Karpas-422 (cell line): ENCODE measurements at places on chromosomes 2 and 18.

GRCh38 chr18:73681912-73682311 is 465.7 kb downstream of the FBXO15 start:
- H3K27me3 ChIP-seq = no peaks in the 10 kb centered on the region
- H3K4me3 ChIP-seq = no peak overlapping the region
- no peak overlapping the region for H3K27ac ChIP-seq
- H3K36me3 ChIP-seq = no peaks in the 10 kb centered on the region
- H3K4me1 ChIP-seq = no peaks in the 10 kb centered on the region

DNA sequence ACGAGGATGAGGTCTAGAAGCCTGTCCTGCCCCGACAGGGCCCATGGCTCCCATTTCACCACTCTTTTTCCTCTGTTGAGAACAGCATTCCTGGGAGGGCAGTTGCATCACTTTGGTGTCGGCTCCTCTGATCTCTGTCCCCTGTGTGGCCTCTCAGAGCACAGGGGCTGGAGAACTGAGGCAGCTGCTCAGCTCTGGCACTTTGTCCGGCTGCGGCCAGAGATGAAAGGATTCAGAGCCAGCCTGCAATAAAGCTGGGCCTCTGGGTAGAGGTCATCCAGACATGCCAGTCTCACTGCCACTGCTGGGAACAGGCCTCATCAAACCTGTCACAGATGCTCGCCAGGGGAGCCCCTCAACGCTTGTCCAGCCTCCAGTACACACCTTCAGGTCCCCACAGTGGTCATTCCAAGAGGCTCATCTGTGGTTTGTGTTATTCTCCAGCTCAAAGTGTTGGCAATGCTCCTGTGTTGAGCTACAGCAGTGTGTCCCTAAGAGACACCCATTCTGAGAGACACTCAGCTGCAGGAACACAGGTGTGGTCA is 13.1 kb upstream of the ROCK2 start:
- H3K36me3 ChIP-seq = no peaks in the 10 kb centered on the region
- no peaks in the 10 kb centered on the region for H3K4me1 ChIP-seq
- H3K27me3 ChIP-seq = no peaks in the 10 kb centered on the region
- H3K4me3 ChIP-seq = no peak overlapping the region
- H3K27ac ChIP-seq = no peak overlapping the region

- H3K4me1 ChIP-seq = no peaks in the 10 kb centered on the region
- H3K4me3 ChIP-seq = no peak overlapping the region
- no peaks in the 10 kb centered on the region for H3K27me3 ChIP-seq
- H3K27ac ChIP-seq = no peak overlapping the region
Measured at GRCh38 chr18:37582261-37582660, 16.7 kb upstream of the CELF4 start.

DNA sequence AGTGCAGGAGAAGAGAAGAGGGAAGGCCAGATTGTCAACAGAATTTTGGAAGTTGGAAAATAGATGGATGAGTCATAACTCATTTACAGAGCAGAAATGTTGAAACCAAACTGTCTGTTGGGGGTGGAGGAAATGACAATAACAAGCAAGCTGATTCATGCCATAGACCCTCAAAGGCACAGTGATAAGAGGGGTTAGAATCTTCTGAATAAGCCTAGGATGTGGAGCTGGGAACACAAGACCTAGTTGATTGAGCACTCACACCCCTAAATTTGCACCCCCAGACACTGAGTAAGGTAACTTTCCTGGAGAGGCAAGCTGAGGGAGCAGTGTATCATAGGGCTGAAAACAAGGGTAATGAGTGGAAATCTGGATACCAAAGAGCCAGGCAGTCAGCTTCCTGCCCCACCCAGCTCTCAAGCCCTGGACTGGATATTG is 141.4 kb downstream of the SCG2 start:
- no peaks in the 10 kb centered on the region for H3K4me1 ChIP-seq
- no peaks in the 10 kb centered on the region for H3K27me3 ChIP-seq
- DNase-seq = no peak

DNA sequence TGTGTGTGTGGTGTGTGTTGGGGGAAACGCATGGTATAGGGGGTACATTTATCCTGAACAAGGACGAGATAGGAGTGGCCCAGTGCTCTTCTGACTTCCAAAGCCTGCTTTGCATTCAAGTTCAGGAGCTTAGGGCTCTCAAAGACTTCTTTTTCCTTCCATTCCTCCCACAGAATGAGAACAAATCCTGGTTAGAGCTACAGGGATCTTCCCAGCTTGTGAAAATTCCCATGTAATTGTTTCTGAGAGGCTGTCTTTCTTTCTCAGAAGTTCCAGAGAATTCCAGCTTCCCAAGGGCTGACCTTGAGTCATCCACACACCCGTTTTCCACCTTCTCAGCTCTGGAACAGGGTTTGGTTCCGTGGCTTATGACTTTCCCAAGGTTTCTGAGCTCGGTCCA is 38.9 kb downstream of the FASTKD2 start:
- DNase-seq = no peak
- H3K36me3 ChIP-seq = no peaks in the 10 kb centered on the region
- H3K27me3 ChIP-seq = no peaks in the 10 kb centered on the region
- no peaks in the 10 kb centered on the region for H3K4me1 ChIP-seq
- no peak overlapping the region for H3K27ac ChIP-seq
- no peak overlapping the region for H3K4me3 ChIP-seq

- no peaks in the 10 kb centered on the region for H3K36me3 ChIP-seq
- no peak overlapping the region for H3K4me3 ChIP-seq
- DNase-seq = no peak
- no peaks in the 10 kb centered on the region for H3K27me3 ChIP-seq
- peaks cover 34% of the 10 kb centered on the region for H3K4me1 ChIP-seq
Measured at GRCh38 chr2:63818271-63818670, 23.4 kb upstream of the UGP2 start.

GRCh38 chr2:226452768-226453167 is 346.9 kb downstream of the IRS1 start:
- no peaks in the 10 kb centered on the region for H3K4me1 ChIP-seq
- H3K36me3 ChIP-seq = no peaks in the 10 kb centered on the region
- H3K27ac ChIP-seq = no peak overlapping the region
- no peak for DNase-seq
- H3K27me3 ChIP-seq = no peaks in the 10 kb centered on the region

DNA sequence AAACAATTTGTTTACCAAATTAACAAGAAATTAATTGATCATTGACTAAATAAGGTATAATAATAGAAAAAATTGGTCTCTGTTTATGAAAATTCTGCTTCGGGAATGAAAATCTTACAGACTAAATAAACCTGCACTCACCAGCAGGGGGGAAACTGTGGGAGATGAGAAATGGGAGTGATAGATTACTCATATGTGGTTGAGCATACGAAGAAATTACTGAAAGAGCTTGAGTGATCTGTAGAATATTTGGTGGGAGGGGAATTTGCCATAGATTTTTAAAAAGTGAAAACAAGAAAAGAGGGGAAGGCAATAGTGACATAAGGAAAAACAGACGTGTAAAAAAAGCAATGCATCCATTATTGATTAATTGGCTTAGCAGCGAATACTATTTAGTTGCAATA is 2.2 kb downstream of the HMSD start:
- H3K4me3 ChIP-seq = no peak overlapping the region
- no peak for DNase-seq
- no peaks in the 10 kb centered on the region for H3K27me3 ChIP-seq
- H3K27ac ChIP-seq = no peak overlapping the region

DNA sequence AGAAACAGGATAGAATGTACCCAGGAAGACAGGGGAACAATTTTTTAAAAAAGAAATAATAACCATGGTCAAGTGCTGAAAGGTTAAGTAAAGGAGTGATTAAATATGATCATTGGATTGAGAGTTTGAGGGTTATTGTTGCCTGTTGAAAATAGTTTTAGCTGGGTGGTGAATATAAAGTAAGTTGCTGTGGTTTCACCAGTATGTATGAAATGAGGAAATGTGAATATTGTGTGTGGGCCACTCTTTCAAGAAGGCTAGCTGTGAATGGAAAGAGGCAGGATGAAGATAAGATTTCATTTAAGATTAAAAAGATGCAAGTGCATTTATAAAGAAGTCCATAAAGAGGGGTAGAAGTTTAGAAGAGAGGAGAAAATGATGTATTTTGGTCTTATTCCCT is 53.8 kb downstream of the GULP1 start:
- H3K36me3 ChIP-seq = no peaks in the 10 kb centered on the region
- no peak overlapping the region for H3K27ac ChIP-seq
- H3K4me3 ChIP-seq = no peak overlapping the region
- no peaks in the 10 kb centered on the region for H3K27me3 ChIP-seq
- DNase-seq = no peak

GRCh38 chr18:75221897-75222296 is 11.3 kb downstream of the TSHZ1 start:
- no peaks in the 10 kb centered on the region for H3K27me3 ChIP-seq
- H3K4me3 ChIP-seq = no peak overlapping the region
- no peaks in the 10 kb centered on the region for H3K4me1 ChIP-seq
- no peak overlapping the region for H3K27ac ChIP-seq

- DNase-seq = no peak
- no peak overlapping the region for H3K4me3 ChIP-seq
- no peaks in the 10 kb centered on the region for H3K36me3 ChIP-seq
- no peaks in the 10 kb centered on the region for H3K27me3 ChIP-seq
- no peak overlapping the region for H3K27ac ChIP-seq
- no peaks in the 10 kb centered on the region for H3K4me1 ChIP-seq
Measured at GRCh38 chr18:57210716-57211411, 64.0 kb downstream of the BOD1L2 start.

DNA sequence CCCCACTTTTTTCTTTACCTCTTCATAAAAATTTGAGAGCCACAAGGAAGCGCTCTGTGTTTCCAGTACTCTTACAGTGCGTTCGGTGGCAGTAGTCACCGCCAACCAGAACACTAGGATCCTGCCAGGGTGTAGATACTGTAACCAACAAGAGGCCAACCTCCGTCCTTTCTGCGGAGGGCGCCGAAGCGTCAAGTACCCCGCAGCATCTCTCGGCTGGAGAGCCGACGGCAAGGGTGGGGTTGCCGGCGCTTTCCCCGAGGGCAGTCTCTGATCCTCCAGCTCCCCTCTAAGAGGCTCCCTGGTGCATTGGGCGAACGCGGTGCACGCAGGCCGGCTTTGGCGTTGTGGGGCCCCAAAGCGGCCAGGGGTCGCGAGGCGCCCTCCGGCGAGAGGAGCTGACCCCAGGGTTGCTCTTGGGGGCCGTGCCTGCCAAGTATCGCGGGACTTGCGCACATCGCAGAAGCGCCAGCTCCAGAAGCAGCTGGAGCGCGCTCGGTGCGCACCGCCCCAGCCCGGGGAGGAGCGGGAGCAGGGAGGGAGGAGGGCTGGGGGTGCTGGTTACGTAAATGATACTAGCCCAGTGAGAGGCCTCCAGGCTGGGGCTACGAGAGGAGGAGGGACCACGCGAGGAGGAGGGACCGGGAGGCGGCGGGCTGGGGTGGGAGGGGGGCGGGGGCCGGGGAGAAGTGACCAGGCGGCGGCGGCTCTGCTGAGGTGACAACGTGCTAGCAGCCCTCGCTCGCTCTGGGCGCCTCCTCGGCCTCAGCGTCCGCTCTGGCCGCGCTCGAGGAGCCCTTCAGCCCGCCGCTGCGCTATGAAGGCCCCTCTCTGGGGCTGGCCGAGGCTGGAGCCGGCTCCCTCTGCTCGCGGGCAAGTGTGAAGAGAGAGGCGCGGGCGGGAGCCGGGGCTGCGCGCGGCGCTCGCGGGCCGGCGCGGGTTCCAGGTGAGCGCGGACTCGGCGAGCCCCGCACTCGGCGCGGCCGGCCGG is at the start of gene GALNT13:
GALNT13 (plus strand) TSS at position 692 of the 991 bp plus-strand sequence.
- no peak within 1 kb of the TSS for H3K4me3 ChIP-seq
- no peak for DNase-seq
- no peaks in the 10 kb centered on the region for H3K27me3 ChIP-seq
- no peaks in the 10 kb centered on the region for H3K36me3 ChIP-seq
- no peaks in the 10 kb centered on the region for H3K4me1 ChIP-seq

- peak; percentile 65 for DNase-seq
- no peak overlapping the region for H3K4me3 ChIP-seq
- no peaks in the 10 kb centered on the region for H3K27me3 ChIP-seq
- H3K27ac ChIP-seq = no peak overlapping the region
Measured at GRCh38 chr2:225889452-225889851, 489.9 kb downstream of the NYAP2 start.

DNA sequence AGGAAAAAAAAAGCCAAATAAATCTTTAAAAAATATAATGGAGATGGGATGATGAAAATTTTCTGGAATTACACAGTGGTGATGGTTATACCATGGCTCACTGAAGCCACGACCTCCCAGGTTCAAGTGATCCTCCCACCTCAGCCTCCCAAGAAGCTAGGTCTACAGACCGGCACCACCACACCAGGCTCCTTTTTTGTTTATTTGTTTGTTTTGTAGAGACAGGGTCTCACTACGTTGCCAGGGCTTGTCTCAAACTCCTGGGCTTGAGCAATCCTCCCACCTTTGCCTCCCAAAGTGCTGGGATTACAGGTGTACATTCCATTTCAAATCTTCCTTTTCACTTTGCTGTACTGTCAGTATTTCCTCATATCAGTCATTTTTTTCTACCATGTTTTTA is 61.7 kb downstream of the CHRNA1 start:
- H3K27me3 ChIP-seq = no peaks in the 10 kb centered on the region
- DNase-seq = no peak
- no peaks in the 10 kb centered on the region for H3K4me1 ChIP-seq
- H3K4me3 ChIP-seq = no peak overlapping the region
- no peak overlapping the region for H3K27ac ChIP-seq

DNA sequence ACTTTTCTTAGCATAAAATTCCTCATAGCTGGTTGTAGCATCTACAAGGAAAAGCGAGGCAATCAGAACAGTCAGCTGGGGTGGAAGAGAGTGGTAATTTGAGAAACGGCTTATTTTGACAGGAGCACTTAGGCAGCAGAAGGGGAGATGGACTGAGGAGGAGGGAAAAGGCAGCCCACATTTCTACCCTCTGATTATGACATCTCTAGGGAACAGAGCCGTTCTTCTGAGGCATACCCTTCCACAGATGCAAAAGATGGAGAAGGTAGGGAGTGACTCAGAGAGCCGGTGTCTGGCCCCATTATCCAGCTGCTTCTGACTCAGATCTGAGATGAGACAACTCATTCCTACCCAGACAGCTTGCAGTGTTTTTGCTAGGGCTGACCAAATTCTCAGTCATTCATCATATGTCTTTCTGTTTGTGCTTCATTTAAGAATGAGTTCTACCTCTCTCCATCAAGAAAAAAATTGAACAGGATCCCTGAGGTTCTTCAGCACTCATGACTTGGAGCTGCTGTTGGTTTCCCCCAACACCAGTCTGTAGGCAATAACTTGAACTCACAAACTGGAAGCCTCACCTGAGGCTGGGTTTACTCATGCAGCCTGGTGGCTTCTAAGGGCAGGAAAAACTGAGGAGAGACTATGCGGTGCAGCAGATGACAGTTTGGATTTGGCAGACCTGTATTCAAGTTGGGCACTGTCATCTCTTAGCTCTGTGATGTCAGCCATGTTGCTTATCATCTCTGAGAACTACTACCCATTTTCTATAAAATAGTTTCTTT is 15.9 kb upstream of the SEC11C start:
- no peak overlapping the region for H3K4me3 ChIP-seq
- DNase-seq = no peak
- H3K27ac ChIP-seq = no peak overlapping the region
- H3K36me3 ChIP-seq = no peaks in the 10 kb centered on the region

- H3K4me1 ChIP-seq = no peaks in the 10 kb centered on the region
- DNase-seq = no peak
- H3K4me3 ChIP-seq = no peak overlapping the region
- no peak overlapping the region for H3K27ac ChIP-seq
Measured at GRCh38 chr2:207390302-207391095, 139.3 kb upstream of the CREB1 start.

GRCh38 chr2:72669121-72669520 is 156.7 kb downstream of the EXOC6B start:
- DNase-seq = no peak
- no peaks in the 10 kb centered on the region for H3K4me1 ChIP-seq
- H3K27me3 ChIP-seq = no peaks in the 10 kb centered on the region
- no peaks in the 10 kb centered on the region for H3K36me3 ChIP-seq
